ENCODE measurements at places on chromosomes 5 and 9. TPM values are rescaled to one million over a fixed set of nuclear protein-coding genes. Genes with fewer than 3 reads are reported as not detected.
A peak's percentile ranks its signal among the peaks of the same experiment; 100 is the strongest.

Gene IFNA13
- not detected for total RNA-seq

Gene TRIM7
- total RNA-seq: 4.2 TPM

Gene OTP
- not detected for total RNA-seq

Gene GOLM1
- total RNA-seq: not detected

Gene PCAT7
- total RNA-seq: not detected

Gene ABO
- total RNA-seq: 0.29 TPM

Gene LVRN
- total RNA-seq: not detected

Gene SPATA31A3
- not detected for total RNA-seq

Gene GIN1
- total RNA-seq: 15.2 TPM

DNA sequence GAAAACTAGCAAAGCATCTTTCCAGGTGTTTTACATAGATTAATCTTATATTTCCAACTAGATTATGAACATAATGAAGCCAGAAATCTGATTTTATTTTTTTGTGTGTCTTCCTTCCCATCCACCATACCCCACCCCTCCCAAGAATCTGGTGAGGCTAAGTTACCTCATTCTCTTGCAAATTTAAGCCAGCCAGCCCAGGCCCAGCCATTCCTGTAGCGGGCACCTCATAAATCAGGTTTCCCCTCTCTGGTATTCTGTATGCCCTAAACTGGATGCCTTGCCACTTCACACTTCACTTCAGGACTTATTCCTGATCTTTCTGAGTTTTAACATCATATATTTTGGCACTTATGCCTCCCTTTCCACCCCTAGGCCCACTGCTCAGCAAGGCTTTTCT, 21.8 kb downstream of the C9 start:
- no peaks in the 10 kb centered on the region for H3K36me3 ChIP-seq
- no peaks in the 10 kb centered on the region for H3K27me3 ChIP-seq
- no peak overlapping the region for H3K27ac ChIP-seq
- H3K4me1 ChIP-seq: no peaks in the 10 kb centered on the region
- H3K4me3 ChIP-seq: no peak overlapping the region

DNA sequence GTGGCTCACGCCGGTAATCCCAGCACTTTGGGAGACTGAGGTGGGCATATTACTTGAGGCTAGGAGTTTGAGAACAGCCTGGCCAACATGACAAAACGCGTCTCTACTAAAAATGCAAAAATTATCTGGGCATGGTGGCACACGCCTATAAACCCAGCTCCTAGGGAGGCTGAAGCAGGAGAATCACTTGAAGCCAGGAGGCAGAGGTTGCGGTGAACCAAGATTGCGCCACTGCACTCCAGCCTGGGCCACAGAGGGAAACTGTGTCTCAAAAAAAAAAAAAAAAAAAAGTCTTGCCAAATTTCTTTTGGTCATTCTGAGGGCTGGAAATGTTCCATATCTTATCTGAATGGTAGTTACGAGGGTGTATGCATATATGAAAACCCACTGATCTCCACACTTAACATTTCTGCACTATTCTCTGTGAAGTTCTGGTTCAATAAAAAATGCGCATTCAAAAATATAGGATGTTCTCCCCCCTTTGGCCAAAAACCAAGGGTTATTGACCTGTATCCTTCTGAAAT, 13.5 kb upstream of the NIPAL4 start:
- H3K36me3 ChIP-seq: no peaks in the 10 kb centered on the region
- H3K4me3 ChIP-seq: no peak overlapping the region
- H3K27ac ChIP-seq: no peak overlapping the region
- DNase-seq: no peak
- no peaks in the 10 kb centered on the region for H3K27me3 ChIP-seq

DNA sequence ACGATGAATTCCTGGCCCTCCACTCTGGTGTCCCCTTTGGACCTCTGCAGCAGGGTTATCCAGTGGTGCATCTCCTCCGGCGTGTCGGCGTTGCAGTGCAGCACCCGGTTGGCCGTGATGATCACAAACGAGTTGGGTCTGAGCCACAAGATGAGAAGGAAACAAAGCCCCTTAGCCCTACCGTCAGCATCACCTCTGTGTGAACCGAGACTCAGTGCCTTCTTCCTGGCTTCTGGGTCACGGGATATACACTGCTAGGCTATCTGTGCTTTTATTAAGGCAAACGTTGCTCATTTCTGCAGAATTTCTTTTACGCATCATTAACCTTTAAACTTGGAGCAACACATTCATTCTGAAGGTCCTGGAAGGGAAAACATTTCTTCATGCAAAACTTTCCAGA, 65.1 kb upstream of the RETREG1 start:
- H3K4me3 ChIP-seq: no peak overlapping the region
- no peak for DNase-seq
- no peak overlapping the region for H3K27ac ChIP-seq
- no peaks in the 10 kb centered on the region for H3K36me3 ChIP-seq
- no peaks in the 10 kb centered on the region for H3K27me3 ChIP-seq

GRCh38 chr5:16574789-16575721, 41.7 kb downstream of the RETREG1 start:
- no peak overlapping the region for H3K4me3 ChIP-seq
- H3K4me1 ChIP-seq: no peaks in the 10 kb centered on the region
- DNase-seq: no peak
- H3K27ac ChIP-seq: no peak overlapping the region

GRCh38 chr5:58405175-58405574, 54.7 kb downstream of the PLK2 start:
- H3K27me3 ChIP-seq: peaks cover 3% of the 10 kb centered on the region
- no peaks in the 10 kb centered on the region for H3K36me3 ChIP-seq
- DNase-seq: no peak
- no peak overlapping the region for H3K4me3 ChIP-seq
- H3K27ac ChIP-seq: no peak overlapping the region

- H3K27me3 ChIP-seq: no peaks in the 10 kb centered on the region
- no peaks in the 10 kb centered on the region for H3K4me1 ChIP-seq
- H3K27ac ChIP-seq: no peak overlapping the region
- H3K36me3 ChIP-seq: no peaks in the 10 kb centered on the region
- no peak overlapping the region for H3K4me3 ChIP-seq
Observed at GRCh38 chr5:121726991-121727390, 124.7 kb upstream of the FTMT start.

DNA sequence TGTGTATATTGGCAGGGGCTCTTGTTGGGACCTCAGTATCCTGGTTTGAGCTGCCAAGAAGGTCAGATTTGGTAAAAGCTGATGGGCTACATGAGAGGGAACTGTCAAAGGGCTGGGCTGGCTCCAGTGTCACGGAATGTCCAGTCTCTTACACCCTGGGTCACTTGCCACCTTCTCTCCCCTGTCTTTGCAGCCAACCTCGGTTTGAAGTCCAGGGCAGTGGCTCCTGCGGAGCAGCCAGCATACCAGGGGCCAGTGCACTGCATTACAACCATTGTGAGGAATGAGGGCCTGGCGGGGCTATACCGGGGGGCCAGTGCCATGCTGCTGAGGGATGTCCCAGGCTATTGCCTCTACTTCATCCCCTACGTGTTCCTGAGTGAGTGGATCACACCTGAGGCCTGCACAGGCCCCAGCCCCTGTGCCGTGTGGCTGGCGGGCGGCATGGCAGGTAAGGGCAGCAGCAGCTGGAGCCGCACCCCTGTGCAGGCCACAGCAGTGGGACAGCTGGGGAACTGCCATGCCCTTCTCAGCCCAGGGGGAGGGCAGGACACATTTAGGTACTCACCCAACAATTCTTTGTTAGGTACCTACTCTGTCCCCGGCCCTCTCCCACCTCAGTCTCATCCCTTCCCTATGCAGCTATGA, 24.2 kb downstream of the IL9 start:
- H3K4me3 ChIP-seq: no peak overlapping the region
- no peaks in the 10 kb centered on the region for H3K27me3 ChIP-seq
- no peak overlapping the region for H3K27ac ChIP-seq
- no peaks in the 10 kb centered on the region for H3K4me1 ChIP-seq
- no peaks in the 10 kb centered on the region for H3K36me3 ChIP-seq
- DNase-seq: no peak

- H3K36me3 ChIP-seq: no peaks in the 10 kb centered on the region
- no peak overlapping the region for H3K4me3 ChIP-seq
- H3K4me1 ChIP-seq: no peaks in the 10 kb centered on the region
- no peak overlapping the region for H3K27ac ChIP-seq
Observed at GRCh38 chr5:120988941-120989340, 524.8 kb downstream of the PRR16 start.

DNA sequence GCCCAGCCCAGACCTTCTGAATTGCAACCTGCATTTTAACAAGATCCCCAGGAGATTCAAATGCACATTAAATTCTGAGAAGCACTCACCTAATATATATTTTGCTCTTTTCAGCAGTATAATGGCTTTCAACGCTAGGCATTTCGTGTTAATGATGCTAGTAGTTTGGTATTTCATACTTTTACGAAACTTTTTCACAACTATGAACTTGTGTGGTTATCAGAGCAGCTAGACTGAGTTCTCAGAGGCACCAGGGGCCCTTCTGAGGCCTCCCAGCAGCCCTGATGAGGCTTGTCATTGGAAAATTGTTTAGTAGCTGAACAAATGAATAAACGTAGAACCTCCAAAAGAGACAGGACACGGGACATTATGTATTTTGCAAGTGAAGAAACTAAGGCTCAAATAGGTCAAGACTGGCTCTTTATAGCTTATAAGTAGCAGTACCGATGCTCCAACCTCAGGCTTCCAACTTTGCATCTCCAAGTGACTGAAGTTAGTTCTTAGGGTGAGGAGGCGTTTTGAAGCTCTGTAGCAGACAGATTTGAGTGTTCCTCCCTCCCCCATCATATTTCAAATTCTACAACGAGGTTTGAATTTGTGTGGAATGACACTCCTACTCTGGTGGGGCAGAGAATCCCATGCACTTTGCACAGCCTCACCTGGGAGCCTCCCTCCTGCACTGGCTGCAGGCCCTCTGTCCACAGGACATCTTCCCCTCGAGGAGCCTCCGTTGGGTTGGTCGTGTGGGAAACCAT, 121.1 kb upstream of the SLC25A48 start:
- no peak overlapping the region for H3K27ac ChIP-seq
- H3K4me3 ChIP-seq: no peak overlapping the region
- DNase-seq: peak; percentile 36
- H3K36me3 ChIP-seq: no peaks in the 10 kb centered on the region

DNA sequence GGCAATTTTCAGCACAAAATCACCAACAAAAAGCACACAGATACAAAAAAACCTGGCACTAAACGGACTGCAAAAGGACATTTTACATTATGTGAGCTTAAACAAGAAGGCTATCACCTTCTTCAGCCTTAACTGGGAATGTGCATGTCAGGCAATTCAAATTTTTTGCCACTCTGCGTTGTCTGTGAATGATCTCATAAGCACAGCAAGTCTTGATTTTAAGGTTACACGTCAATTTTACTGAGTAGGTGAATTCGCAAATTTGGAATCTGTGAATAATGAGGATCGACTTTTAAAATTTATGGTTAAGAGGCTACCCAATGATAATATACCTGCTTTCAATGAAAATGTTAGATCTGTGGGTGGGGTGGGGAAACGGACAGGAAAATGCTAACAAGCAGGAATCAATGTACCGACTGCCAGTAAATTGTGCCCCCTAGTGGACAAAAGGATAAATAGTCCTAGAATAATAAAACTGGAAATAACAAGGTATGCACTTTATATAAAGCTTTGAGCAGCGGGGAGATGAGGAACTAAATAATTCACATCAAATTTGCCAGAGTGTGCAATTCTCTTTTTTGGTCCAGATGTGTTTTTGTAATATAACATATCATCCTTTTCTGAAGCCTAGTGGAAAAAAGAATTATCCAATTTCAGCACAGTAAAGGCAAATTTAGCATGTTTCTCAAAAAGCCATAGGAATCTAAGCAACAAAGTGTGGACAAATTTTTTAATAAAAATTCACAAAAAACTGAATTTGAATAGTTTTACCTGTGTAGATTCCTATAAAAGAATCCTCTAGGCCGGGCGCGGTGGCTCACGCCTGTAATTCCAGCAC, 20.5 kb downstream of the EQTN start:
- H3K4me3 ChIP-seq: no peak overlapping the region
- H3K27ac ChIP-seq: no peak overlapping the region
- no peaks in the 10 kb centered on the region for H3K36me3 ChIP-seq
- DNase-seq: no peak

- peak overlapping the region; percentile 50 for H3K27ac ChIP-seq
- no peaks in the 10 kb centered on the region for H3K36me3 ChIP-seq
- peaks cover 13% of the 10 kb centered on the region for H3K4me1 ChIP-seq
- peak overlapping the region; percentile 77 for H3K4me3 ChIP-seq
- DNase-seq: peak; percentile 53
Observed at GRCh38 chr9:38621434-38622287, 1.3 kb upstream of the ANKRD18A start.

- no peak for DNase-seq
- no peak overlapping the region for H3K27ac ChIP-seq
Observed at GRCh38 chr5:88262116-88262515, 6.5 kb downstream of the TMEM161B start.

- no peak for DNase-seq
- H3K4me3 ChIP-seq: no peak overlapping the region
- H3K27me3 ChIP-seq: peaks cover 5% of the 10 kb centered on the region
- no peaks in the 10 kb centered on the region for H3K4me1 ChIP-seq
Observed at GRCh38 chr5:14156290-14156649, 13.1 kb downstream of the TRIO start.

GRCh38 chr5:61215996-61216395, 53.7 kb upstream of the SMIM15 start:
- DNase-seq: no peak
- no peaks in the 10 kb centered on the region for H3K27me3 ChIP-seq
- no peaks in the 10 kb centered on the region for H3K36me3 ChIP-seq
- H3K27ac ChIP-seq: no peak overlapping the region

DNA sequence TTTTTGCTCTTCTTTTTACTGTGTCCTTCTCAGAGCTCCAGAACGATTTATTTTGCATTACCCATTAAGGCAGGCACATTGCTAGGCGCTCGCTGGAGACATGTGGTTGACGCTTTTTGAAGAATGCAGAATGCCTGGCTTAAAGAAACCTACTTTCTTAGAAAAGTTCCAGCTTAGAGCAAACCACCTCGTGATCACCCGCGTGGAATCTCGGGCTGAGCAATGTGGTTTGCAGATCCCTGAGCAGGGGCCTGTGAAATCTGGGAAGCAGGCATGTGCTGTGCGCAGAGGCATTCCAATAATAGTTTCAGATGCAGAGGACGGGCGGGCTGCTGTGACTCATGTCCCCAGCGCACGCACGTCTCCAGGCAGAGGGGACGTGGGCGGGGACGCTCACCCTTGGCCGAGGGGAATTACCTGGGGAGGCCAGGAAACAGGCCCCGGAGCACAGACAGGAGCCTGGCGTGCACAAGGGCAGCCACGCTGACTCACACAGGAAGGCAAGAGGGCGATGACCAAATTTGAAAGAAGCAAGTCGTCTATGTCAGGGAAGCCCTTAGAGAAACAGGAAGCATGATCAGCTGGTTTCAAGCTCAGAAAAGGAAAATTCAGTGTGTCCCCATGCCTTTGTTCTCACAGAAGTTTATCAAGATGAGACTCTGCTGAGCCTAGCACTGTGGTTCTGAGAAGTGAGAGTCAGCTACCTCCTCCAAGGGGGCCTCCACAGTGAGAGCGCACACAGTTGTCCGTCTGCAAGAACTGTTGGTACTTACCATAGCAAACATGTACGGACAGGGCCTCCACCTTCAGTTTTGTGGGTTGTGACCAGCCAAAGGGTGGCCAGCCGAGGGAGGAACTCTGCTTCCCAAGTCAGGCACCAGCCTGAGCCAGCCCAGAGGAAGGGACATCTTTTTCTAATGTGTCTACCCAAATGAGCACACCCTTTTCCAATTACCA, 218.6 kb downstream of the PIK3R1 start:
- peaks cover 40% of the 10 kb centered on the region for H3K4me1 ChIP-seq
- H3K27me3 ChIP-seq: no peaks in the 10 kb centered on the region
- peak overlapping the region; percentile 42 for H3K4me3 ChIP-seq
- peak overlapping the region; percentile 54 for H3K27ac ChIP-seq
- no peaks in the 10 kb centered on the region for H3K36me3 ChIP-seq

- no peaks in the 10 kb centered on the region for H3K4me1 ChIP-seq
- H3K4me3 ChIP-seq: no peak overlapping the region
- no peak for DNase-seq
Observed at GRCh38 chr5:102792705-102793104, 37.6 kb downstream of the PAM start.

All from CD4-positive, alpha-beta memory T cell (primary cell).